AML-193 (cell line): ENCODE measurements at places on chromosomes 7 and 10.

DNA sequence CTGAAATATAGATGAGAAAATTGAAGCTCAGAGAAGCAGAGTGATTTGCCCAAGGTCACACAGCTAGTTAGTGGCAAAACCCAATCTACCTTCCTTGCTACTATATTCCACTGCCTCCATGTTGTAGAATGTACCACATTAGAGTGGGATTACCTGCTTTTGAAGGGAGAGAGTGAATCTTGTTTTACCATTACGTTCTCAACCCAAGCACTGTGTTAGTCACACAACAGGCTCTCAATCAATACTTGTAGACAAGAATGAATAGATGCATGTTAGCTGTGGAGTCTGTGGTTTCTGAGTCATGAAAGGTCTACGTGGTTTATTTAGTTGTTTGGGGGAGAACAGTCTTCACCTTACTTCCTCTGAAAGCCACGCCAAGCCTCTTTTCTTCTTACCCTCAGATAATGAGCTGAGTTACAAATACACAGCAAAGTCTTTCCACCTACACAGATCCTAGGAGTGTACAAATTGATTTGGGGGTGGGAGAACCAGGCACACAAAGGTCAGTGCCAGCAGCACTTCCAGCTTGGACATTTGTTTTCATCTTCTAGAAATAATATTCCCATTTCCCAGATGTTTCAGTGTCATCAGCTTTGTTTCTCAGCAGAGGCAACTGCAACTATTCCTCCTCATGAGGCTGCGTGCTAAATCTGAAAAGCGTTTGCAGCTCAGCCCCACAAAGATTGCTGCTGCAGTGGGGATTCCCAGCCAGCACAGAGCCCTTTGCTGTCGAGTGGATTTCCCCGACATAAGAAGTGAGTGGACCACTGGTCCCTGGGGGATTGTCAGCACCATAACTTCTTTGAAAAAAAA, 71.5 kb upstream of the ADO start:
- no peak for DNase-seq

DNA sequence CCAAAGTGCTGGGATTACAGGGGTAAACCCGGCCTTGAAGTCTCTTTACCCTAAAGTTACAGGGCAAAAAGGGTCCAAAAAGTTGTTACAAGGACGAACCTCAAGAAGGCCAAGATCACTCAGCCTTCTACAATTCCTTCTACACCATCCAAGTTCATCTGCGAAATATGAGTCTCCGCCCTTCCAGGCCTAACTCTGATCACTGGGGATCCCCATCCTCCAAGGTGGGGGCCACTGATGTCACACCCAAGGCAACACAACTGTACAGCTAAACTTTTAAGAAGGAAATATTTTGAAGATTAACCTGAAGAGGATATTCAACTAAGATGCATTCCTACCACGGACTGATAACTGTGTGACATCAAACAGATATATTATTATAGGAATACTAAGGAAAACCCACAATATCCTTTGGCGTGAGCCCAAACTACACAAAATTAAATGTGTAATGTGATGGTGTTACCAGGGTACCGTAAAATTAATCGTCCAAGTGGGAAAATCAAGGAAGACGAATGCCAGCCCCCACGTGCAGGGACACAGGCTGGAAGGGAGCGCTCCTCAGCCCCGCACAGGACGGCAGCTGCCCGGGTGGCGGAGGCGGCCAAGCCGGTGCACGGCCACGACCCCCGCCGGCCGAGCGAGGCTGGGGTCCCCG, 1.0 kb downstream of the PAXIP1 start:
- no peak for DNase-seq

GRCh38 chr7:92925876-92926696, 89.7 kb upstream of the CDK6 start:
- no peak for DNase-seq

DNA sequence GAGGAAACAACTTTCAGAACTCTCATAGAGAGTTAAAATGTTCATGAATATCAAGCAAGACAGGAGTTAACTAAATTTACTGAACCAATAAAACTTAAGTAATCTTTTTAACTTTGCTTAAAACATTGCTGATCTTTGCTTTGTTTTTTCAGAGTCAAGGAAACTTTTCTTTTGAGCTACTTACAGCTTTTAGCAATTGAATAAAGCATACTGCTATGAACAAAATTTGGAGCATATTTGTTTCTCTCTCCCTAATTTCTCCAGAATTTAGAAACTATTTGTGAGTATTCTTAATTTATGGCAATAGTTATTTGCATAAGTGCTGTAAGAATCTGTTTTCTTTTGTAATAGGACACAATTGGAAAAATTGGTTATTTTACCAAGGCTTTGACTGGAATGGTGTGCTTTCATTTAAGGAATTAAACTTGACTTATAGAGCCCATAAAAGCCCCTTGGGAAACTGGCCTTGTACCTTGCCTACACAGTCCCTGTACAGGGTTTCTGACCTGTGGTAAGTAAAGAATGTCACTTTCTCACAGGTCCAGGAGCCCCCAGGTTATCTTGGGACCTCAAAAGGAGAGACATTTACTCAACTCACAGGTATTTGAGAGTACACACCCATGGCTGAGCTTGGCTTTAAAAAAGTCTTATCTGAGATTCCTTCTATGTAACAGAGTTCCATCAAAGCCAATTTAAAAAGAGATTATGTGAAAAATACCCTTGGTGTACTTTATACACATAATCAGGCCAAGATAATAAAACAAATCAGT, 23.3 kb upstream of the KIAA1549 start:
- DNase-seq, result no peak

DNA sequence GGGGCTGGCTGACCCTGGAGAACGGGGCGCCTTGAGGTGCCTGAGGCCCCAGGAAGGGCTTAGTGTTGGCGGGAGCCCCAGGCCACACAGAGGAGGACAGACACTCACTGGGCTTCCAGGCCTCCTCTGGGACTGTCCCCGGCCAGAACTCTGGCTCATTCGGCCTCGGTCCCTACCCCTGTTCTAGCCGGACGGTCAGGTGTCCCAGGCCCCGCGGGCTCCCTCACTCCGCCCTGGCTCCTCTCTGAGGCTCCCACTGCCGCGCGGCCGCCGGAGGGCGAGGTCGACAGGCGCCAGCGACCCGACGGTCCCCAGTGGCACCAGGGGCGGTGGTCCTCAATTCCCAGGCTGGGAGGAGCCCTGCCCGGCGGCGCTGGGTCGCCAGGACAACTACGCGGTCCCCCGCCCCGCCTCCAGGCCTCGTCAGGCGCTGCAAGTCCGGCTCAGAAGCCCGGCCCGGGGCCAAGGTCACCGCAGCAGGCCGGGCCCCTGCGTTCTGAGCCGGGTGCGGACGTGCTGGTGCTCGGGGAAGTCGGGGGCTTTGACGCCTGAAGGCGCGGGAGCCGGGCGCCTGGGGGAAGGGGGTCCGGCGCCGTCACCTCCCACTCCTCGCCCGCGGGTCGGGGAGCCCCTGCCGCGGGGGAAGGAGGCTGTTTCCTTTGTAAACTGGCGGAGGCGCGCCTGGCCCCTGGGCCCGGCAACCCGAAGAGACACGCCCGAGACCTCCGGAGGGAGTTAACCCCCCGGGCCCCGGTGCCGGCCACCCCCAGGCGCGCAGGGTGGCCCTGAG, 1.1 kb upstream of the PWWP2B start:
- DNase-seq, result no peak

DNA sequence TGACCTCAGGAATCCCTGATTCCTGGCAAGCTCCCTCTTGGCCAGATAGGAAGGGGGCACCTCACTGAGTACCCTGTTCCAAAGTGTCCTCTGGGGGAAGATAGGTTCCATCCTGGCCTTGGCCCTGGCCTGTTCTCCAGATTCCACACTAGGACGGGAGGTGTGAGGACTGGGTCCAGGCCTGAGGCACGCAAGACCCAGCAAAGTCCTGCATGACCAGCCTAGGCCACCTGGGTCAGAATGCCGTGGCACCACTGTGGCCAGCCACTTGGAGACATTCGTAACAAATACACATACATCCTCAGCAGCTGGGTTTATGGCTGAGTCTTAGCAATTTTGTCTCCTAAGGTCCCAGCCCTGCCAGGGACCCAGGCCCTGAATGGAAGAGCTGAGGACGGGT, 23.3 kb upstream of the TLX1 start:
- DNase-seq, result no peak

DNA sequence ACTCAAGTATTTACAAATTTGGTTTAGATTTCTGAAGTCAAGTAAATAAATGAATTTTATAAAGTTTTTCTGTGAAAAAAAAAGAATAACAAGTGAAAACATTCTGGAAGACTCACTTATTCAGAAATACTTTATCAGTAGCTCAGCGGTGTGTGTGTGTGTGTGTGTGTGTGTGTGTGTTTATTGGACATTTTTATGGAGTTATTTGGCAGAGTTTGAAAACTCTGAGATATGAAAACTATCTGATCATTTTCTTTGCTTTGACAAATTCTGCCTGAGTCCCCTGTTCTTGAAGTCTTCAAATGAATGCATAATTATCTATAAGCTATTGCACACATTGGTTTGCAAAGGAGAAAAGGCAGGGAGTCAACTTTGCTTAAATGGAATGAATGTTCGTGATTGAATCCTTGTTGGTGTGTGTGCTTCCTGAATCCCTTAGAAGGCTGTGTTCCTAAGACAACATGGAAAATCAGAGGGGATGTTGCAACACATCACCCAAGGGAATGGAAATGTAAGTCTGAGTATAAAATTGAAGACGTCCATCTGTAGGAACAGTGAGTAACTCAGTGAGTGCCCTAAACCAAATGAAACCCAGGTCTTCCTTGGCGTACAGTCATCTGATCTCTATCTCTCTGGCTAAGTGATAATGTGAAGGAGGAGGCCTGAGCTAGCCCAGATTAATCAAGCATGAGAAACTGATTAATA, 160.9 kb downstream of the REEP3 start:
- no peak for DNase-seq

DNA sequence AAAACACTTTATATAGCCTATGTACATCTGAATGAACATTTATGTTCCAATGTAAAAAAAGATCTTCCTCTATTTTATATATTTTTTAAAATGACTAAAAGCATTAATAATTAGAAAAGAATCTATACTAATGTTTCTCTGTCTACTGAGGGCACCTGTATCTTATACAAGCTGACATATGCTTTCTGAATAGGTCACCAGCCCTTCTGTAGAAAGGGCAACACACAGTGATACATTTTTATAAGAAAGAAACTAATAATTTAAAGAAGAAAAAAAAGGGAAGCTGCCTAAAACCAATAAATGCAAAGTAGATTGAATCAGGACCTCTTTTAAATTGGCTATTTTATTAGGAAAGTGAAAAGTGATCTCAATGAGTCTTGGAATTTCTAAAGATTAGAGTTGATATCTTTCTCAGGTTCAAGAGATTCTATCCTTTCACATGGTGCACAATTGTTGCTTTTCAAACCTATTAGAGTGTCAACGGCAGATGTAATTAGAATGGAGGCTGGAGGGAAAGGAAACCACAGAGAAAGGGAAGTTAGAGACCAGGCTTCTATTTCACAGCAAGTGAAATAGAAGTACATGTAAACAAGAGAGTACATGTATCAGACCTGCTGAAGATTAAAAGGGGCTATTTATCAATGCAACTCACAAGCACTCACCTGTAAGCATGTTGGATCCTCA, 6.3 kb downstream of the MTPN start:
- DNase-seq, result peak; percentile 87

DNA sequence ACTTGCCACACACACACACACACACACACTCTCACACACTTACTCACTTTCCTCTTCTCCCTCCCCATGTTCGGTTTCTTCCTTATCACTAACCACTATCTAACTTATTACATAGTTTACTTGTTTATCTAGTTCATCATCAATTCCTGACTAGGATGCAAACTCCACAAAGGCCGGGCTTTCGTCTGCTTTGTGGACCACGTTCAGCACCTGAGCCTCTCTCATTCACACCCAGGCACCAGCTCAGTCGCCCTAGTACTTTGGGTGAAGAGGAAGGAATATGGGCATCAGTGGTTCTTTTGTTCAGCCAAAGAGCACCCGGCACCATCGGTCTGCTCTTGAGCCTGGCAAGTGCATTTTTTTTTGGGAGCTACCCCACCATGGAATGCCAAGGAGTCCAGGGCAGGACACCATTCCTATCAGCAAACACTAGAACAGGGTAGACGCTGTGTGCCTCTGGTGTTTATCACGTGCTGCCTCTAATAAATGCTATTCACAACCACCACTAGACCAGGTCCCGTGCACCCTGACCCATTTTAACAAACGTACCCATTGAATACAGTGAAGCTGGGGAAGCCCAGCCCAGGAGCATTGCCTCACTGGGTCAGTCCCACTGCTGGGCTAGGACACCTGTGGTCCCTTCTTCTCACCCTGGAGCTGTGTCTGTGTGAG, 2.2 kb downstream of the C10orf67 start:
- no peak for DNase-seq

DNA sequence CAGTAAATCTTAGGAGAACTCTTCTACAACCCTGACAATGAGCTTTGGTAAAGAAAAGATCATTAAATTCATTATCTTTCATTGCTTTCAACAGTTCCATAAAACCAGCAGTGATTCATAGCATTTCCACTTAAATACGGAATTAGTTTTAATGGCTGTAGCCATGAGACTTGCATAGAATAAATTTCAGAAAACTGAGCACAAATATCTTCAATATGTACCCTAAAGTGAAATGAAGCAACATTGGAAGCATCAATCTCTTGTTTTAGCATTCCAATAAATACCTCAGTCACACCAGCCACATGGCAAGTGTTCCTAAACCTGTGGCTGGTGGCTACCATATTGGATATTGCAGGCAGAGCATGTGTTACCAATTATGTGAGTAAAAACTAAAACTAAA, 3.6 kb upstream of the RARRES2 start:
- no peak for DNase-seq

DNA sequence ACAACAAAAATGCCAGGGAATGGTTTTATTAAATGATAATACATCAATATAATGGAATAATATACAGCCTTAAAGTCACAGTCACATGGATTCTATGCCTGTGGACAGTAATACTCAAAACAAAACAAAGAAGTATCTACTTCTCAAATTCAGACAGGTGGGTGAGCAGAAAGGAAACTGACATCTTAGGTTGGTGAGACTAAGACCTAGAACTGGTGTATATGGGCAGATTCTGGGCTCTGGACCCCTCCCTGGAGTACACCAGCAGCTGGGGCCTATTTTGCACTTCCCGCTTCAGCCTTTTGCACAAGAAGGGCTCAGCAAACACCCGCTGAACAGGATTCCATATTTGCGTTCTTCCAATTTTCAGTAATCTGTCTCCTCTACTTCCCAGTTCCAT, 5.4 kb upstream of the FIS1 start:
- DNase-seq, result no peak

DNA sequence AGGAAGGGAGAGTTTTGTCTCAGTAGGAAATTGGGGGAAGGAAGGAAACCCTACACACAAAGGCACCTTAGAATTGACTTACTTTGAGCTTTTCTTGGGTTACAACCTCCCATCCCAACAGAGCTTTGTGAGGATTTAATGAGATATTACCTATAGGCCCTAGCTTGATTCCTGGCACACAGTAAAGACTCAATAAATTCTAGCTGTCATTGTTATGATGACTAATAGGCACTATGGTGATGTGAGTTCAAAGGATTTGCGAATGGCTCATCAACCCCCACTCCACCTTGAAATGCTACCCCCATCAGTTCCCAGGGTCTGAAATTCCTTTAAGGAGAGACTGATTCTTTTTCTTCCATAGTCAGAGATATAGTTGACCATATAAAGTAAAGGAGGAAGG, 67.9 kb upstream of the SMNDC1 start:
- no peak for DNase-seq
